Lung (tissue), 17 donors: ENCODE measurements at places on chromosomes 2 and 18. TPM values are rescaled to one million over a fixed set of nuclear protein-coding genes. Genes with fewer than 3 reads are reported as not detected.
A peak's percentile ranks its signal among the peaks of the same experiment; 100 is the strongest.

DNA sequence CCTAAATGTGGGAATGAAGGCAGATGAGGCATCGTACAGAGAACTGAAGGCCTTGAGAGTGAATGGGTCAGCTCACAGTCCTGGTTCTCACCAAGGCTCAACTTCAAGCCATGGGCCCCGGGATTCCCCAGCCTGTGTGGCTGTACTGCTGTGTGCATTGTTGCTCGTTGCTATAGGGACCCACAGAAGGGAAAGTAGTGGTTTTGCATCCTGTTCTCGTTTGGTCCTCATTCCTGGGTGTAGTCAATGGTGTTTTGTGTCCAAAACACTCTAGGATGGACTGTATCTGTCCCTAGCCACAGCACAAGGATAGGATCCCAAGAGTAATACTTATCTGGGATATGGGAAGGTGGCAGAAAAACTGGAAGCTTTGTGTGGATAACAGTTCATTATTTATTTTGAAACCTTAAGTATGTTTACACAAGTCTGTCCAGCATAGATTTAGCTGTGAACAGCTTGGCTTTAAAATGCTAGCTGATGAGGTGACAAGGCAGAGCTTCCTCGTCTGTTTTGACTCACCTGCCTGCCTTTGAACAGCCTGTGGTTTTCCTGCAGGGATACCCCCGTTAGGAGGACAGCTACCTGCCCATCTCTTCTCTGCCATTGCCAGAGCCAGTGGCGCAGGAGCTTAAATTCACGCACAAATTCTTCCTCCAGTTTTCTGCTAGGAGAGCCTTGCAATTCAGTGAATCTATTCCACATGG lies 85.0 kb downstream of the WDSUB1 start:
- peak; percentile 81 for DNase-seq
- H3K27me3 ChIP-seq, result no peaks in the 10 kb centered on the region
- no peak overlapping the region for H3K4me3 ChIP-seq
- peak overlapping the region; percentile 85 for H3K27ac ChIP-seq
- H3K36me3 ChIP-seq, result peaks cover 12% of the 10 kb centered on the region

Gene BCL2
- 1.5 TPM for polyA plus RNA-seq

DNA sequence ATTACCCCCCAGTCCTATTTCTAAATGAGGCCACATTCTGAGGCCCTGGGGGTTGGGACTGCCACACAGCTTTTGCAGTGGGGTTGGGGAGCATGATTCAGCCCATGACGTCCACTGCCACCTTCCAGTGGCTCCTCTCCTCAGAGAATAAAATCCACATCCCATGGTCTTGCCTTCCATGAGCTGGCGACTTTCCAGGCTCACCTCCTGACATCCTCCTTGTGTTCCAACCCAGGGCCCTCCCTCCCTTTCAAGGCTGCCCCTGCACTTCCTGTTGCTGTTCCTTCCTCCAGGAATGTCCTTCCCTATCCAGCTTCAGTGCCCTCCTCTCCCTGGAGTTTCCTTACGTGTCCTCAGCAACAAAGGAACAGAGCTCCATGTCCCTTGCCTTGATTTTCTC lies 187.3 kb upstream of the ID2 start:
- no peaks in the 10 kb centered on the region for H3K36me3 ChIP-seq
- DNase-seq, result no peak
- H3K27ac ChIP-seq, result no peak overlapping the region
- no peaks in the 10 kb centered on the region for H3K4me1 ChIP-seq
- no peaks in the 10 kb centered on the region for H3K27me3 ChIP-seq
- H3K4me3 ChIP-seq, result no peak overlapping the region

GRCh38 chr2:66538291-66538690 lies 103.4 kb downstream of the MEIS1 start:
- no peak overlapping the region for H3K27ac ChIP-seq
- no peaks in the 10 kb centered on the region for H3K36me3 ChIP-seq
